Amniotic stem cell (primary cell): ENCODE measurements at places on chromosomes 2 and 18.

- DNase-seq: no peak
Measured at GRCh38 chr2:64015391-64015790, 3.8 kb downstream of the VPS54 start.

GRCh38 chr2:29047083-29047845 is 27.1 kb downstream of the PCARE start:
- no peak for DNase-seq

- DNase-seq: no peak
Measured at GRCh38 chr2:237257471-237257951, 156.5 kb downstream of the COL6A3 start.

- DNase-seq: no peak
Measured at GRCh38 chr2:196248467-196249094, 77.2 kb upstream of the STK17B start.

GRCh38 chr2:60963190-60963589 is 54.3 kb upstream of the PEX13 start:
- DNase-seq: no peak

GRCh38 chr2:120237491-120237902 is 14.3 kb upstream of the TMEM185B start:
- no peak for DNase-seq
